ENCODE measurements at places on chromosomes 12 and 14.

GRCh38 chr12:6688543-6688998 is 604 bp downstream of the ZNF384 start:
- no peak for DNase-seq

GRCh38 chr14:33475623-33476022 is 475.3 kb downstream of the EGLN3 start:
- no peak for DNase-seq

DNA sequence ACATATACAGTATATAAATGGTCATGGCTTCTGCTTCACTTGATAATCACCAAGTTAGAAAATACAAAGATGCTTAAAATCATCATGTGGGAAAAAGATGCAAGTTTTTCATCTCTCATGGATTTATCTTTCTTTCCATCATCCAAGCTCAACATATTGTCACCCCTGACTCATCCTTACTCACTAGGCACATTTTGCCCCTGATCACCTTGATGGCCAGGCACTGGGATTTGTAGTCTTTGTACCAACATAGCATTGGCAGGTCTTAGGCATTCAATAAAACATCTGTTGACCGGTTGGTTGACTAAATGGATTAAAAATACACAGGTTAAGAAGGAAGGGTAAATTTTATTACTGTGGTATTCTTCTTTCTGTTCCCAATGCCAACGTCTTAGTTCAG is 28.1 kb downstream of the KLHDC2 start:
- DNase-seq = no peak

DNA sequence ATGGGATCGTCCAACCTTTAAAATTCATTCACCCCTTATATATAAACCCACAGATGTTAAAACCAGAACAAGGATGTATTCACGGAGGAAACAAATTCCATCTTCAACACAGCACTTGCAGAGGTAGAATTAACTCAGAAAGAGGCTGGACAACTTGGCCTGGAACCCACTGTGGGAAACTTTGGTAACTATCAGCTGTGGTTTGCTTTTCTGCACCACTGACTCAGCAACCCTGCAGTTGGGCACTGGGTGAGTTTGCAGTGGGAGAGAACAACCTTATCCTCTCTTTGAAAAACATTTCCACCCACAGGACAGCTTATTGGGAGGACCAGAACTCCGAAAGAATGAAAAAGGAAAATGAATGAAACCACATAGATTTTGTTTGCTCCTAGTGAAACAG is 66.3 kb downstream of the ZNF664 start:
- DNase-seq = no peak

DNA sequence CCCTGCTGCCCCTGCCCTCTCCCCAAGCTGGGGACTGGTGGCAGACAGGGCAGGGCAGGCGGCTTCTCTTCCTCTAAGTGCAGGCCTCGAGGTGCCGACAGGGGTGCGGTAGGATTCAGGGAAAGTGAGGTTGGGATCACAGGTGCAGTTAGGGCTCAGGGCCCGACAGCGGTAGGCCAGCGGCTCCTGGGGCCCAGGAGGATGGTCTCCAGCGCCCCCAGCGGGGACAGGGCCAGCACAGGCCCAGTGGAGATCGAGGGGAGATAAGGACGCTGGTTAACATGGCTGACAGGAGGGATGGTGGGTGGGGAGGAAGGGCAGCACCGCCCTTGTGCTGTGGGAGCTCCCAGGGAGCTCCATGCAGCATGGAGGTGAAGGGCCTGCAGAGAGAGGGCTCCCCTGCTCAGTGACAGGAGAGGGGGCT is 935 bp upstream of the CRIP1 start:
- DNase-seq = no peak

- DNase-seq = no peak
Observed at GRCh38 chr14:104265918-104266630, 127.7 kb downstream of the KIF26A start.

GRCh38 chr14:104741803-104742251 is 11.1 kb upstream of the SIVA1 start:
- DNase-seq = no peak

DNA sequence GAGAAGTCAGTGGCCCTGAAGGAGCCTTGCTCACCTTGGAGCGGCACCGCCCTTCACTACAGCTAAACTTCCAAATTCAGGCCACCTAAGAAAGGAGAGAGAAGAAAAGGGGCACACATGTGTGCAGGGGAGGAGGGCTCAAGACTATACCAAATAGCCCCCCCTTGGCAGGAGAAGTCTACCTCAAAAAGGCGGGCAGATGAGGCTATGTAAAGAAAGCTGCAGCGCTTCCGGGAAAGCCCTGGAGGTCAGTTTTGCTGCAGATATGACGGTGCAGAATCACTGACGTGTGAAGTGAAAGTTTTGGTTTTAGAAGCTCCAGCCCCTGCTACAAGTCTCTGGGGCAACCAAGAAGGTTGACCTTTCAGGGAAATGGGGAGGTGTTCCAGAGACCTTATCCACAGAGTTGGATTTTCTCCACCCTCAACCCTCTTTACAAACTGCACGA is 48.2 kb upstream of the PNMA1 start:
- DNase-seq = no peak

- DNase-seq = no peak
Observed at GRCh38 chr12:13373803-13374202, 177.3 kb downstream of the EMP1 start.

DNA sequence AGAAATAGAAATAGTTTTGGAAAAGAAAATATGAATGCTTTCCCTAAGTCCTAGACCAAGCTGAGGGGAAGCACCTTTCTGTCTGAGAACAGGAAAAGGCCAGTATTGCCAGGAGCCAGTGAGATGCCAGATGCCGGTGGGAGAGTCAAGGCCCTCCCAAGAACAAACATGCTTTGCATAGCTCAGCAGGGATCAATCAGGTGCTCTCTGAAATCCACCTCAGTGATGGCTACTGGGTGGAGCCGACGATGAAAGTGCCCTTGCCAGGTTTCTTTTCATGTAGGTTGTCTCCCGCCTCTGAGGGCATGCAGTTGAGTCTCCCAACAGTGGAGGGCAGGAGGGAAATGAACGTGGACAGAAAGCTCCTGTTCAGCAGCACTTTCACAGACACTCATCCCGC is 28.3 kb downstream of the DEGS2 start:
- DNase-seq = no peak

GRCh38 chr12:108910336-108910735 is 30.4 kb downstream of the DAO start:
- no peak for DNase-seq

- no peak for DNase-seq
Observed at GRCh38 chr12:121711361-121712189, 977 bp upstream of the TMEM120B start.

DNA sequence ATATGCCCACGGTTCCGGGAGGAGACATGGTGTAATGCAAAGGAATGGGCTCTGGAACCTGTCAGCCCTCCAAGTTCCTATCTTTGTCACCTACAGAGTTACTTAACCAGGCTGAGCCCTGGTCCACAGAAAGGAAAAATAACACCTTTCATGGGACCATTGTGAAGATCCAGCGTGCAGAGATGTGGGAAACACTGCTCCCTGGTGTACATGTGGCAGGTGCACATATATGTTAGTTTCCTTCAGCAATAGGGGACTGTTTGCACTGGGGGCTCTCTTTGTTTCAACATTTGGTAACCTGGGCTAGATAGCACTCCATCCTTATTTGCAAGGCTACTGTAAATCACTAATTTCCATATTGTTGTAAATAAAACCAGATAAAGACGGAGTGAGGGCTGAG is 72.3 kb downstream of the ANO2 start:
- no peak for DNase-seq
